ENCODE measurements at places on chromosomes 4 and X.

GRCh38 chr4:80539190-80539589, 203.7 kb downstream of the CFAP299 start:
- DNase-seq: no peak

DNA sequence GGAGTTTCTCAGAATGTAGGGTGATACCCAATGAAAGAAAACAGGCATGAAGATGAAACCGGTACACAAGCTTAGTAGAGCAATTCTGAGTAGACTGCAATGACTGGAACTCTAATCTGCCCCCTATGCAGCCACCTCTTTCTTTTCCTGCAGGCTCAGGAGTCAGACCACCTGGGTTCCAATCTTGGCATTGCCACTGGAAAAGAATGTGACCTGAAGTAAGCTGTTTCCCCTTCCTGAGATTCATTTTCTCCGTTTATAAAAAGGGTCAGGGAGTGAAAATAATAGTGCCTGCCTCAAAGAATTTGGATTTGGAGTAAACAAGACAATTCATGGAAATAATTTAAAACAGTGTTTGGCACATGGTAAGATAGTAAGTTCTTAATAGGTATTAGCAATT, 1464.0 kb downstream of the PCDH7 start:
- DNase-seq: no peak

GRCh38 chr4:52994567-52994966, 132.4 kb downstream of the RASL11B start:
- DNase-seq: no peak

GRCh38 chr4:157775971-157776370, 396.9 kb downstream of the GASK1B start:
- no peak for DNase-seq

GRCh38 chrX:69146739-69147138, 18.5 kb downstream of the PJA1 start:
- DNase-seq: no peak

DNA sequence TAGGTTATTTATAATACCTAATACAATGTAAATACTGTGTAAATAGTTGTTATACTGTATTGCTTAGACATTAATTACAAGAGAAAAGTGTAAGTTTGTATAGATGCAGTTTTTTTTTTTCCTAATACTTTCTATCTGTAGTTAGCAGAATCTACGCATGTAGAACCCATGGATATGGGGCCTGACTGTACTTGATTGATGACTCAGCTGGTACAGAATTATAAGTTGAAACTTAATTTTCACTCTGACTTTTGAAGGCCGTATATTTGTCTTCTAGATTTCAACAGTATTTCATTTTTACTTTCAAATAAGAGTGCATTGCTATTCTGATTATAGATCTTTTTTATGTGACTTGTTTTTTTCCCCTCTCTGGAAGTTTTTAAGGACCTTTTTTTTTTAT, 30.8 kb upstream of the NDUFC1 start:
- DNase-seq: no peak

DNA sequence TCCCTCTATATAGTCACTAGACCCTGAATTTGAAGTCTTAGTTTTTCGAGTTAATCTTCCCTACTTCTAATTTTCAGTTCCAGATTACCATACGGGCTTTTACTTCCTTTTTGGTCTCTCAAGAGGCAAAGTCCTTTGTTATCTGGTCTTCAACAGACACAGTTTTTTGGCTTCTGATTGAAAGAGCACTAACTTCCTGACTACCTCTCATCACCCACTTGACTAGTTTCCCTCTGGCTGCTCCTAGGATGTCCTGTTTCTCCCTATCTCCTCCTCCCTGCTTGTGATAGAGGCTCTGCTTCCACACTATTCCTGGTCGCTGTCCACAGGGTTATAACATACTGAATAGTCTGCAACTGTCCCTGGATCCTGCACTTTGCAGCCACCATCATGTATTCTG, 16.7 kb upstream of the WDR44 start:
- DNase-seq: no peak

- DNase-seq: no peak
Observed at GRCh38 chr4:52932591-52933470, 70.7 kb downstream of the RASL11B start.
